LNCaP clone FGC (cell line): ENCODE measurements at places on chromosomes 6 and 20.

DNA sequence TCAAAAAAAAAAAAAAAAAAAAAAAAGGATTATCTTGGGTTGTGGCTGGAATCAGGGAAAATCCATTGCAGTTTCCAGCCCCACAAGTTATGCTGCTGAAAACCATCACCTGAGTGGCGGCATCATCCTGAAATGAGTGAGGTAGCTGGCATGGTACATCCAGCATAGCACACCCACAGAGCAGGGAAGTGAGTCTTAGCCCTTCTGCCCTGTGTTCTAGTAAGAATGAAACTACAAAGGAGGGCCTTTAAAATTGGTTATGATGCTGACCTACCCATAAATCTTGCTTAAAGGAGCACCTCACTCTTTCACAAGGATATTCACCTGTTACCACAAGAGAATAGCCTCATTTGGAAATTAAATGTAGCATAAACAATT lies 119.2 kb downstream of the NFATC2 start:
- DNase-seq = no peak

DNA sequence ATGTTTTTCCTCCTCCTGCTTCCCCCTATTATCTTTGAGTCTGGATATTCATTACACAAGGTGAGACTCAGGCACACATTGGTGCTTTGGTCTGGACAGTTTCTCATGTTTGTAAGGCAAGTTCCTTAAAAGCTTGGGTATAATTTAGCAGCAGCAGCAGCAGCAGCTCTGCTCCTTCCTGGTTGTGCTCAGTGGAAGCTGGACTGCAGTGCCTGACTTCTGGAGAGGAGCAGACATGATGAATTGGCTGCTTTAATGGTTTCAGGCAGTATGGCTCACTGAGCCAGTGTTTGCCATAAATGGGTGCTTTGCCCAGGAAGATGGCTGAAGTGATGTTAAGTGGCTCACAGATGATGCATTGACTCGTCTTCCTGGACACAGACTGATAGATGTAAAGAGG lies 32.4 kb downstream of the SLC9A8 start:
- no peak for DNase-seq

DNA sequence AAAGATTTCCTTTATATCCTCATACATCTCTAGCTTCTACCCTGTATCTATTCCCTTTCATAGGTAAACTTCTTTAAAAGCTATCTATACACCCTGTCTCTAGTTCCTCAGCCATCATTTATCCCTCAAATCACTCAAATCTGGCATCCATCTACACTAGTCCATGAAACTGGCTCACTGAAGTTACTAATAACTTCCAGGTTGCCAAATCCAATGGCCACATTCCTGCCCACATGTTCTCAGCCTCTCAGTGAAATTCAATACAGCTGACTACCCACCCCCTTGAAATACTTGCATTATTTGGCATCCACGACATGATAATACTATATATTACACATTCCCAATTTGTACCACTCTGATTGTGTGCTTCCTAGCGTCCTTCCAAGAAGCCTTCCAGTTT lies 8.7 kb downstream of the REPS1 start:
- no peak for DNase-seq

DNA sequence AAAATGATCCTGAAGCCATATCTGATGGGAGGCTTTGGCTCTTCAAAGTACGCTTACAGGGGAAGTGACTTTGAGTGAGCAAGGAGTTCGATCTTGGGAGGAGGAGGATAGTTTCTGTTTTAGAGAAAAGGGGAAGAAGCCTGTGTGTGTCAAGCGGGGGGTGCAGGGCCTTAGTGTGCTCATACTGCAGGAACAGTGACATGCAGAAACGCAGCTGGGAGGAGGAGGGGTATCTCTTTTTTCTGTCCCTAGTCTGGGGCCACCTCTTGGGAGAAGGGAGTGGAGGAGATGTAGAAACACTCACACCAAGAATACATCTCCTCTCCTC lies 19.8 kb downstream of the SIRPD start:
- DNase-seq = no peak

DNA sequence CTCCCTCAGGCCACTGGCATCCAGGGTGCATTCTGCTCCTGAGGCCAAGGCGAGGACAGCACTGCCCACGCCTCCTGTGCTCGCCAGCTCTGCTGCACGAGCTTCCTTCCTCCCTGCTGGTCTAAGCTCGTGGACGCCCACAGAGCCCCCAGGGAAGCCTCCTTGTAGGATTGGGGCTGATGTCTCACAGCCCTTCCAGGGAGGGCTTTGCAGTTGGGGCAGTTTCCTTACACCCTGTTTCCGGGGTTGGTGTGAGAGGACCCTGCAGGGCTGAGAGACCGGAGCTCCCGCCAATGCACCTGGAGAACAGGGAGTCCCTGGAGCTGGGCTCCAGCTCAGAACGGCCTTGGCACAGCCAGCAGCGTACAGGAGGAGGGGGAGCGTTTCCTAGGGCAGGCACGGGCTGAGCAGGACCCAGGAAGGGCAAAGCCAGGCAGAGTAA lies 172.4 kb upstream of the PDE10A start:
- DNase-seq = no peak
